ENCODE measurements at places on chromosomes 7 and 10.
A peak's percentile ranks its signal among the peaks of the same experiment; 100 is the strongest.

DNA sequence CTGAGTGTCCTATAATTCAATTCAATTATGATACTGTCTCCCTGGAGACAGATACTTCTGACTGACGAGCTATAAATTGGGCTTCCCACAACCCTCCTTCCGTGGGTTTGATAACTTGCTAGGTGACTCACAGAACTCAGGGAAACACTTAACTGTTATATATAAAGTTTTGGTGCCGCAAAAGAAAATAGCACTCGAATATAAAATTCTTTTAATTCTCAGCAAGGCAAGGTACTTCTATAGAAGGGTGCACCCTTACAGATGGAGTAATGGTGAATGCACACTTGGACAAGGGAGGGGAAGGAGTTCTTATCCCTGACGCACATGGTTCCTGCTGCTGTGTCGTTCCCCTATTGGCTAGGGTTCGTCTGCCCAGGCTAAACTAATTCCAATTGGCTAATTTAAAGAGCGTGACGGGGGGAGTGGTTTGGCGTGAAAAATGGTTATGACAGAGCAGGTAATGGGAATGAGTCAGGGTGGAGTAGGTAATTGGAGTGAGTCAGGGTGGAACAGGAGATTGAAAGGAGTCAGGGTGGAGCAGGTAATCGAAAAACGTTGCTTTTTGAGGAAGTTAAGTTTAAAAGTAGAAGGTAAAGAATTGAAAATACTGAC lies 20.8 kb upstream of the GHITM start:
- H3K27ac ChIP-seq, result no peak overlapping the region
- H3K4me1 ChIP-seq, result no peaks in the 10 kb centered on the region
- H3K4me3 ChIP-seq, result no peak overlapping the region
- no peaks in the 10 kb centered on the region for H3K27me3 ChIP-seq

GRCh38 chr10:127740596-127740995 lies 3.6 kb downstream of the FOXI2 start:
- H3K4me1 ChIP-seq, result no peaks in the 10 kb centered on the region
- no peak overlapping the region for H3K27ac ChIP-seq
- peaks cover 3% of the 10 kb centered on the region for H3K27me3 ChIP-seq
- no peak overlapping the region for H3K4me3 ChIP-seq

- H3K4me3 ChIP-seq, result no peak overlapping the region
- H3K27me3 ChIP-seq, result no peaks in the 10 kb centered on the region
- no peaks in the 10 kb centered on the region for H3K4me1 ChIP-seq
- H3K27ac ChIP-seq, result no peak overlapping the region
Observed at GRCh38 chr10:128084364-128084763, 41.9 kb downstream of the MKI67 start.

DNA sequence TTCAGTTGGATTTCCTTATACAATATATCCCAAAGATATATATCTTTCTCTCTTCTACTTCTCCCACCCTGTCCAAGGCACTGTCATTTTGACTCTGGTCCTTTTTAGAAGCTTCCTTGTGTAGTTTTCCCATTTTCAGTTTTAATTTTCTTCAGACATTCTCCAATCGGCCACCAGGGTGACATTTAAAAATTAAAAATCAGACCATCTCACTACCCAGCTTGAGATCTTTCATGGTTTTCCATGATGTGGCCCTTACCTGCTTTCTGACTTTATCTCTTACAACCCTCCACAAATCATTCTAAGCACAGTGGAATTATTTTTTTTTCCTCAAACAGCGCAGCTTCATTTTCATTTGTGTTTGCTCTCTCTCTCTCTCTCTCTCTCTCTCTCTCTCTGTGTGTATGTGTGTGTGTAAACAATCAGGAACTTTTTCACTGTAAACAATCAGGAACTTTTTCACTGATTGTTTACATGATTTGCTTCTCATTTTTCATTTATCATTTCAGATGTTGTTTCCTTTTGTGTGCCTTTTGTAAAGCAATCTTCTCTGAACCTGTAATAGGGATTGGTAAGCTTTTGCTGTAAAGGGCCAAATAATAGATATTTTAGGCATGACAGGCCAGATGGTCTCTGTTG lies 348.9 kb downstream of the ATRNL1 start:
- H3K4me3 ChIP-seq, result no peak overlapping the region
- H3K27ac ChIP-seq, result no peak overlapping the region
- no peaks in the 10 kb centered on the region for H3K36me3 ChIP-seq
- no peaks in the 10 kb centered on the region for H3K27me3 ChIP-seq

- no peak for DNase-seq
- H3K27ac ChIP-seq, result peak overlapping the region; percentile 99
Observed at GRCh38 chr7:142801601-142802295, 31.0 kb downstream of the PRSS2 start.

GRCh38 chr10:16521311-16522016 lies at the start of gene C1QL3:
TSS of gene C1QL3 (minus strand) at chr10:16521879. CDS start at chr10:16521065, 814 bp downstream.
- H3K4me1 ChIP-seq, result peaks cover 14% of the 10 kb centered on the region
- no peak within 1 kb of the TSS for H3K27ac ChIP-seq
- H3K4me3 ChIP-seq, result peak within 1 kb of the TSS; percentile 42
- peaks cover 5% of the 10 kb centered on the region for H3K27me3 ChIP-seq

Data from effector memory CD4-positive, alpha-beta T cell (primary cell).